ENCODE measurements at places on chromosomes 12 and 14.
A peak's percentile ranks its signal among the peaks of the same experiment; 100 is the strongest.

DNA sequence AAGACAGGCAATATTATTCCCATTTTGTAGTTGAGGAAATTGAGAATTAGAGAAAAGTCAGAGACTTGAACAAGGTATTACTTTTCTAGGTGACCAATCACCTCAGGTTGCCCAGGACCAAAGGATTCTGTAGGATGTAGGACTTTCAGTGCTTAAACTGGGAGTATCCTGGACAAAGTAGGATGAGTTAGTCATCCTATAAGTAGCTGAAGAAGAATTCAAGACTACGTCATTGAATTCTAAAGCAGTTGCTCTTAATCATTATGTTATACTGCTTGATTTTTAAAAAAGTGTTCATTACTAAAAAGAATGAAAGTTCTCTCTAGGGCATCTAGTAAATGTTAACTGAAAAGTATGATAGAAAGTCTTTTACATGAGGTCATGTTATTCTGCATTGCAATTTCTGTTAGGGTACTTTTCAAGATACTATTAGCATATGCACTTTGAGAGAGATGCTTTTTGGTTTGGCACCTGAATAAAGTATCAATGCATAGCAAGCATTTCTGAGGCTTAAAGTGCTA, 101.7 kb downstream of the RTN1 start:
- DNase-seq, result no peak

DNA sequence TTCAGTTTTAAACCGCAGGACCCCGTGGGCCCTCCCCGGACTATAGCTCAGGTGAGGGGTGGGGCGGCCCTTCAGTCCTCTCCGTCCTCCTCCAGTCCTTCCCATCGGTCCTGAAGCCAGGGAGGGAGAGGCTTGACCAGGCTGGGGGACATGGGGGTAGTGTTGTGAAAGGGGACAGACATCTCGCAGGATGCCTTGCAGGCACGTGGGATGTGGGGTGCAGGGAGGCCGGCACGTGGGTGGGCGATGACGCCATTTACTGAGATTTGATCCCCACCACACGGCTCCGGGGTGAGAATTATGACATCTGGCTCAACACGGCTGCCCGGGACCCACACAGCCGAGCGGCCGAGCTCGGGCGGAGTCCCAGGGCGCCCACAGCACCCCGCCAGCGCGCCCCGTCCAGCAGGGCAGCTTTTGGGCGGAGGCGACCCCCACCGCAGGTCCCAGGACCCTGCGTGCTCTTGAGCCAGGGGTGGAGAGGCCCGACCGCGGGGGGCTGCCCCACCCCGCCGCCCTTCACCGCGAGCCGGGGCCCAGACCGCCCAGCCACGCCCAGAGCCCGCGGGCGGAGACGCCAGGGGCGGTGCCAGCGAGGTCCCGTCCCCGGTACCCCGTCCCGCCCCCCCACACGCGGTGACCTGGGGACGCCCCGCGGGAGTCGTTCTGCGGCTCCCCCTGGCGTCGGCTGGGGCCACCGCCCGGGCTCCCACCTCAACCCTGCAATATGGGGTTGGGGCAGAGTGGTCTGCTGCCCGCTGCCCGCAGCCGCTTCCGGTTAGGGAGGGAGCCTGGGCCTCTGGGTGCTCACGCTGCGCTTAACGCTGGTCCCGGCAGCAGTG, 3.3 kb upstream of the EXOC3L4 start:
- DNase-seq, result peak; percentile 53

DNA sequence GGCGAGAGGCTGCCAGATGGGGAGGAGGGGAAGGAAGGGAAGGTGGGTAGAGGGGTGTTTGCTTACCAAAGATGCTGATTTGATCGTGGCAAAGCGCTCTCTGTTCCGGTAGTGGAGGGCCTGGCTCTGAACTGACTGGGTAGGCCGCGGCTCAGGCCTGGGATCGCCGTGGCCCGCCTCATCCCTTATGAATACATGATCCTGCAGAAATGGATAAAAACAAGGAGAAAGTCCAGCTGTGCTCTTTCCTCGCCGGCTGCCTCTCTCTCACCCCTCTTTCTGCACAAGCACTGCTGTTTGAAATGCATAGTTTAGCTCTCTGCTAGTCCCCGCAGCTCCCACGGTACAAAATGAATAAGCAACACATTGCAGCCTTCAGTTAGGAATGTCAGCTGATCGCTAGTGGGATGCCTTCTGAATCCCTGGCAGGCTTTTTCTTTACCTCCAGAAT, 53.8 kb downstream of the PEBP1 start:
- DNase-seq, result no peak

GRCh38 chr14:95956601-95957460, 80.2 kb downstream of the TUNAR start:
- no peak for DNase-seq

DNA sequence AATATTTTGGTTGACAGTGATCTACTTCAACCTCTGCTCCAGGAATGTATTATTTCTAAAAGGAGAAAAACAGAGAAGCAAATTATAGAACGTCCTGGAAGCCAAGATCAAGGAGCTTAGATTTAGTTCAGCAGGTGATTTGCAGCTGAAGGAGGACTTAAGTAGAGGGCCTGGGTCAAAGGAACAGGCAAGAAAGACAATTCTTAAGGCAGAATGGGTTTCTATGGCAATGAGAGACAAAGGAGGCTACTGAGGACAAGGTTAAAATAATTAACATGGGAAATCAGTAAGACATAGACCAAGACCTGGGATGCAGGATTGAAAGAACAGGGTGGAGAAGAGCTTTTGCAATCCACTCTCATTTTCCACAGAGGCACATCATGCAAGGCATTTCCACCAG, 2.4 kb upstream of the SNW1 start:
- no peak for DNase-seq

GRCh38 chr12:24979976-24980730, 31.3 kb upstream of the BCAT1 start:
- no peak for DNase-seq

GRCh38 chr14:49851813-49852212, 775 bp downstream of the NEMF start:
- DNase-seq, result no peak

- no peak for DNase-seq
Measured at GRCh38 chr12:5973461-5974115, 28.5 kb upstream of the ANO2 start.

DNA sequence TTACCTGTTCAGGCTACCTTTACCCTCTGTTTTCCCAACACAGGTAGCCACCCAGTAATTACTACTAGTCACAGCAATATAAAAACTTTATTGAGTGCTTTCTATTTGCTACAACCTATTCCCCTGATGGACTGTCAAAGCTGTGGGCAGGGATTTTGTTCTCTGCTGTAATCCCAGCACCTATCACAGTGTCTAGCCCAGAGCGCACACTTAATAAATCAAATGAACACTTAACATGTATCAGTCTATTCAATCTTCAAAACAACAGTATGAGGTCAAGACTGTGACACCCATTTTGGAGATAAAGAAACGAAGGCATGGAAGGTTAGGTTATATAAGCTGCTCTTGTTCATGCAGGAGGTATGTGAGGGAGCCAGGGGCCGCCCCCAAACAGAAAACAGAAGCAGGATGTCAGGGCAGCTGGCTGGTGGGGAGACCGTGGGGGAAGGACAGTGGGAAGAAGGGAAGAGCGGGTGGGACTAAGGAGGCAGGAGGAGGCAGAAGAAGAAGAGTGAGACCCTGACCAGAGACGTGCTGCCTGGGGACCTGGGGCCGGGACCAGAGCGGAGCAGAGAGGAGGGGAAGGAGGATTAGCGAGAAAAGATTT, 1.7 kb downstream of the TNFRSF1A start:
- no peak for DNase-seq

GRCh38 chr12:179885-180284, 34.1 kb downstream of the SLC6A12 start:
- no peak for DNase-seq

DNA sequence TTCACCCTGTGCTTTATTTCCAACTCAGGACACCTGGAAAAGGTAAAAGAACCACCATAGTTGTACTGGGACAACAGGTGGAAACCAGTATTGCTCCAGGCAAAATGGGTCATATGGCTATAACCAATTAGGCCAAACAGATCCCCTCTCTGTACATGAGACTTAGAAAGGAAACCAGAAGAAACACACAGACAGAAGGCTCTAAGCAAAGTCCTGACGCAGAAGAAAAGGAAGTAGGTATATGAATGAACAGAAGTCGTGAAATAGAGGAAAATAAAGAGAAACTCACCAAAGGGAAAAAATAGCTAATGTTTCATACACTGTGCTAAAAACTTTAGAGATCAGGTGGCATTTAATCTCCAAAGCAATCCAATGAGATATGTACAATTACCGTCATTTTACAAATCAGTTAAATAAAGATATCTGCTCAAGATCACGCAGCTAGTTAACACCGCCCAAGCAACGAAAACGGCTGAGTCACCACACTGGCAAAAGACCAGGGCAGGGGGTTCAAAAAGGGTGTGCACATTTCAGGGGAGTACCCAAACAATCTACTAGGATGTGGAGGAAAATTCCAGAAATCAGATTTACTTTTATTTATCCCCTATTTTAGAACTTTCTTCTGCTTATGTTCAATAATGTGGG, 82.3 kb downstream of the ITPR2 start:
- no peak for DNase-seq

- no peak for DNase-seq
Measured at GRCh38 chr12:102970780-102971179, 13.3 kb downstream of the ASCL1 start.

DNA sequence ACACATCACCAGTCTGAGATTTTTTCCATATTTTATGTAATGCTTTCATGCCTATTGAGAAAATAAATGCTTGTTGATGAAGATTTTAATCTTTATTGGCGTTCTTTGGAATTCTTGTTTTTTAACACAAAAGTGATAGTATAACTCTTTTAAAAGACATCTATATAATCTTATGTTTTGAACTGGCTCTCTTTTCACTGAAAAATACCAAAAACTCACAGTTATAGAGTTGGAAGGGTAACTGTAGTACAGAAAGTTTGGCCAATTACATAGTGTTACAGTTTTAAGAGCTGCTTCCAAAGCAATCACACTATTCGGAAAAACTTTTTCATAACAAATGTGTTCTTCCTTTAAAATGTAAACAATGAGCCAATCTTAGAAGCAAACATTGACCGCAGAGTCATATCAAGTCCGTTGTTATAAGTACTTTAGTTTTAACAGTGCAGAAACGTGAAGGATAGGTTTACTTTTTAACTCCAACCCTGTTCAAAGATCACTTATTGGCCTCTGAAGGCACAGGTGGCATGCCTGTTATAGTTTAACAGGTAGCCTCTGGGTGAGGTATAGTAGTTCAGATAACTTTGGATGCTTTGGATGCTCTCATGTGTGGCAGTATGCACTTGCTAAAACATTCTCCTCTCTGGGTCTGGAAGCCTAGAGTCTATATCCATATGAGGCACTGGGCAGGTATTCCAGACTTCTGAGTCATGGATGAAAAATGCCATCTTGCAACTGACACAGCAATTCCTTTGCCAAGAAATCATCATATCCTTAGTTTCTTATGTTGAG, 12.1 kb upstream of the NTN4 start:
- no peak for DNase-seq

DNA sequence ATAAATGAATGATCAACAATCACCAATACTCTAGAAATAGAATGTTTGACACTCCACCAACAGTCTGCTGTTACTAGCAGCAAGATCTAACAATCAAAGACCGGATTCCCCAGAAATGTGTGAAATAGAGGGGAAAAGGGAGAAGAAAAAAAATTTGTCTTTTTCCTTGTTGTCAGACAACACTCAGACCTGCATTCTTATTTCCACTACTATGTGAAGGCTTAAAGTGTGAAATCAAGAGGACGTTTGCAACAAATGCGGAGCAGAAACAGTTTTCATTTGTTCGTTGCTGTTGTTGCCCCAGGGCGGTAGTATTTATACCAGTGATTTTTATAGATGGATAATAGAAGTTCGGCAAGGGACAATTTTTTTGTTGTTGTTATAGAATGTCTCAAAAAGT, 9.2 kb downstream of the NKX2-1 start:
- no peak for DNase-seq

DNA sequence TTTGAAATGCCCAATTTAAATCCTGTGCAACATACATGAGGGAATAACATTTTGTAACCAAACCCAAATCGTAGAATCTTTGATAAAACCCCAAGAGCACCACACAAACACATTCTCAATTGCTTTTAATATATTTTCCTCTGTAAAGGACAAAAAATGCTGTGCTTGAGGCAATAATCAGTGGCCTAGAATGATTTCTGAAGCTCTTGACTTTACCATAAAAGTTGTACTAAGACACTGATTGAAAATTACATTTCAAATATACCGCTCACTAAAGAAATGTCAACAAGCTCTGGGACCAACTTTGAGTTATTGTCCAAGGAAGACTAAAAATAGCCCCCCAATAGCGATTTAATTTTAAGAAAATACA, 1.5 kb downstream of the EML5 start:
- no peak for DNase-seq

DNA sequence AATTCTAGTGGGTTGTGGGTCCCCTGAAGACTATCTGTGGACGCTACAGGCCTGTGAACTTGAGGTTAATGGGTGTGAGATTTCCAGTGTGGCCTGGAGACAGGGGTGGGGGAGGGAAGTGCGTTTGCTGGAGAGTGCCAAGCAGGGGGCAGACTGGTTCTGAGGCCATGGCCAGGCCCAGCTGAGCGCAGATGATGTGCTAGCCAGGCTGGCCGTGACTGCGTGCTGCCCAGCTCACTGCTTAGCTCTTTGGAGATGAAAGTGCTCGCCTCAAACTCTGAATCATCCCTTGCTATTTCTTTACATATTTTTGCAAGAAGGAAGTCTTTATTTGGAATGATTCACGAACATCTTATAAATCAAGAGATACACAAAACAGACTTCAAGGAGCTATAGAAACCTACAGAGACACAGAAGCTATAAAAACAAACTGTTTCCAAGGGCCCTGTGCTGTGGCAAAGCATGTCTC, 75.2 kb upstream of the PLEKHG3 start:
- no peak for DNase-seq

DNA sequence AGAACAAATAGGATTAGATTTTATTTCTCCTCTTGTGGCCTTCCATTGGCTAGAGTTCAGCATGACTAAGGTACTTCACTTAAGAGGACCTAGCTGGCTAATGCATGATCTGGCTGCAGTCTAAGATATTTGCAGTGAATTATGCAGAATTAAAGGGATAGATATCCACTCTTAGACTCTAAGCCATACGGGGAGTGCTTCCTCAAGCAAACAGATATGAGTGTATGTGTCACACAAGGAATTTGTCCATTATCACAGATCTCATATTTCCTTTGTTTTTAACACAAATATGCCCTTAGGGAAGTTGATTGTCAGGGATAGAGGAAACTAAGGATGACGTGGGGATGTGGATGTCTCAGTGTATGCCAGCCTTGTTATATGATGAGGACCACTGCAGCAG, 88.1 kb upstream of the DHRS4 start:
- DNase-seq, result no peak

- DNase-seq, result peak; percentile 52
Measured at GRCh38 chr14:102928412-102929240, 6.2 kb downstream of the AMN start.

All from stimulated activated CD4-positive, alpha-beta T cell treated with anti-CD3 and anti-CD28 coated beads, TNF-alpha, amount 100 ng/mL, for 1 hour (primary cell).